ENCODE measurements at places on chromosomes 3 and 15.

DNA sequence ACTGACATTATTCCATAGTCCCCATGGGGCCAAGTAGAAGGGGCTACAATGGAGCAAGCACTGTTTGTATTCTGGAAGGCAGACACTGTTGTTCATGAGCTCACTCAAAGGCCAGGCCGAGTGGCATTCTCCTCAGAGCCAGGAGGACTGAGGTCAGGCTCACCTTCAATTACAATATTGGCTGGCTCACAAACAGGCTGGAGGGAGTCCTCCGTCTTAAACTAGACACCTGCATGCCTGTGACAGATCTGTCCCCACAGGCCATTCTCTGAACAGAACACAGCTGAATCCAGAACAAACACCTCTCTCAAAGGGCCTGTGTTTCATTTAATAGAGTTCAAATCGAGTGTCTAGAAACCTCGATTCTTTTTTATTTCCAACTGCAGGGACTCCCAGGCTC lies 347.4 kb upstream of the PPP2R3A start:
- DNase-seq = no peak

- DNase-seq = no peak
Observed at GRCh38 chr3:24594161-24594560, 99.5 kb upstream of the THRB start.

DNA sequence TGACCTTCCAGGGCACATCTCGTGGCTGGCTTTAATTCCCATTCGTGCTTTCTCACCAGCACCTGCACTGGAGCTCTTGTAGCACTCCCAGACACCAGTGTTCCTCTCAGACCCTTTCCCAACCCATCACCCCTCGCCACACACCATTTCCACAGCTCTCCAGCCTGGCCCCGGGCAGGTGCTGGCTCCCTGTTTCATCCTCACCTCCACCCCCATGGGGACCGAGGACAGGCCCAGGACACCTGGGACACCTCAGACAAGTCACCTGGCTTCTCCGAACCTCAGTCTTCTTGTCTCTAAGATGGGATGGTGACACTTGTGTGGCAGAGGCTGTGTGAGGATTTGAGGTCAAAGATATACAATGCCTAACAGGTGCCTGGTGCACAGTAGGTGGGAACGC lies 27.4 kb upstream of the GP9 start:
- DNase-seq = no peak

DNA sequence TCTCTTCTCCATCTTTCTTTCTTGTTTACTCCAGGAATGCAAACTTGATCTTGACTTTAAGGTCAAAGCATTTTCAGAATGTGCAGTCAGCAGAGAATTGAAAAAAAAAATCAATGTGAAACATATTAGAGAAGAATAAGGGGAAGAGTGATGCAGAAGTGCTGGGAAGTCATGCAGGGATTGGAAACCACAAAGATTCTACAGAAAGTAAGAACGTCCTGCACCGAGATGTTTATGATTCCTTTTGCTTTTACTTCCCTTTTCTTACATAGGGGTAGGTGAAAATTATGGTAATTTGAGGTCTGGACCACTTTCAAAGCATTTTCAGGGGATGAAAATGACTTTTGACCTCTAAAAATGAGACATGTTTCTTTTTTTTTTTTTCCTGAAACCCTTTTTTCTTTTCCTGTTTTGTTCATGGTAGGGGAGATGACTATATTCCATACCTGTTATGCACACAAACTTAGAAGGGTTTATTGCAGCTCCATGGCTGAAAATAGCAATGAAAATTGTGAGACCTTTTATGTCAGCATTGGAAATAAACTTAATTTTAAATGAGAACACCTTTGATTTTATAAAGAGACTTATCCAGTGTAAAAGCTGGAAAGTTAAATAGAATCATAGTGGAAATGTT lies 623.5 kb upstream of the TBL1XR1 start:
- DNase-seq = no peak

DNA sequence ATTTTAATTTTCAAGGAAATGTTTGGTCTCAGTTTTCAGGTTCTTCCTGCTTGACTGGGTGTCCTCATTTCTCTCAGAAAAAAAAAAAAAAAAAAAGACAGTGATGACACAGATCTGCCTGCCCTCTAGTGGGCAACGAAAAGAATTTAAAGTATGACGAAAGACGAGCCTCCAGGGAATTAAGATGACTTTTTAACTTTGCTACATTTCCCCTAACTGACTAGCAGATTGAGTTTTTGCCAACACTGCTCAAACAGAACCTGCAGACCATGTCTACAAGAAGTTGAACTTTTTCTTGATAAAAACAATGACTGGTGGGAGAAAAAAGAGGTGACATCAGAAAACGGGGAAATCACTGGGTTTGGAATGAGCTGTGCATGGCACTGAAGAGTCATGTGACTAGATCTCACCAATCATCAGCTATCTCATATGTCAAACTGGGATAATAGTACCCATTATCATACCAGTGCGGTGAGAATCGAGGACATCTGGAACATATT lies 40.8 kb downstream of the EOMES start:
- DNase-seq = peak; percentile 14

- no peak for DNase-seq
Observed at GRCh38 chr15:84946772-84947489, 34.7 kb upstream of the PDE8A start.

GRCh38 chr3:133441867-133442270 lies 42.0 kb downstream of the BFSP2 start:
- no peak for DNase-seq

DNA sequence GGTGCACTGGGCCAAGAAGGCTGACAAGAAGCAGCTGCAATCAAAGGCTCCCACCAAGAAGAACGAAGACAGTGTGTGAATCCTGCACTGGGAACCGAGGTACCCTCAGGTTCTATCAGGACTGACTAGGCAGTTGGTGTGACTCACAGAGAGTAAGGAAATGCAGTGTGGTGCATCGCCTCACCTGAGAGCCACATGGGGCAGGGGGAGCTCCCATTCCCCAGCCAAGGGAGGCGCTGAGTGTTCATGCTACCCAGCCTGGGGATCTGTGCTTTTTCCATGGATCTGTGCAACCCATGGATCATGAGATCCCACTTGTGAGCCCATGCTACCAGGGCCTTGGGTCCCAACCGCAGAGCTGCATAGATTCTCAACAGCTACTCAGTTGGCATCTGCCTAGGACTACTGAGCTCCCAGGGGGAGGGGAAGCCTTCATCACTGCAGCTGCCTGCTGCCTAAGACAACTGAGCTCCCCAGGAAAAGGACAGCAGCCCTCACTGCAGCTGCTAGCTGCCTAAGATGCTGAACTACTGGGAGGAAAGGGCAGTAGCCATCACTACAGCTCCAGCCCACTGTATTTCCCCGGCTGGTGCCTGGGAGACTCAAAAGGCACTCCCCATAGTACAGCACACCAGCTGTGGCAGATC lies 6.9 kb upstream of the PLSCR2 start:
- no peak for DNase-seq

GRCh38 chr3:121817753-121818152 lies 17.1 kb downstream of the IQCB1 start:
- no peak for DNase-seq

- no peak for DNase-seq
Observed at GRCh38 chr3:141686466-141687291, 51.4 kb upstream of the RNF7 start.

DNA sequence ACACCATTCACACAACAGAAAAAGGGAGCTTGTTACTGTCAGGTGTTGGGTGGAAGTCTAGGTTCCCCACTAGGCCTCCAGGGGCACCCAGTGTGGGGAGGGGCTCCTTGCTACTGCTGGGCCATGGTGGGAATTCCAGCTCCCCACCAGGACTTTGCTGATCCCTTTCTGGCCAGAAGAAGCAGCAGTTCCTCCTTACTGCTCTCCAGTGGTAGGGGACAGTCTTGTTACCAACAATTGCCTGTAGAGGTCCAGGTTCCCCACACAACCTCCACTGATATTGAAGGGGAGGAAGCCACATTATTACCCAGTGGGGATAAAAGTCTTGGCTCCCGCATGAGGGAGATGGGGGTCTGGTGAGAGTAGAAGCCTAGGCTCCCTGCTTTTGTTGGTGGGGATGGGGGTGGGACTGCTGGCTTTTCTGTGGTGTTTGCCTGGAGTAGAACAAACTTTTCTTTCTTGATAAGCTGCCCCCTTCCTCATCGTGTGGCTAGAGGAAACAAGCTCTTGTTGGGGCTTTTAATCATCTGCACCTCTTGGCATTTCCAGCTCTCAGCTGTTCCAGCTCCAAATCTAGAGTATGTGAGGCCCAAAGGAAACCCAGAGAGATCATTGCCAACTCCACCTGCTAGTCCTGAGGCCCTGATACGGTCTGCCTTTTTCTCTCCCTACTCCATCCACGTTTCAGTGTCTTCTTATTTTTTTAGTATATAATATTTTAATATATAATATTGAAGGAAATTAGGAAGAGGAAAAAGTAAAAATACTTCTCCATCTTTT lies 824.2 kb downstream of the AGBL1 start:
- DNase-seq = no peak

GRCh38 chr3:42661593-42662022 lies 8.1 kb downstream of the ZBTB47 start:
- no peak for DNase-seq

DNA sequence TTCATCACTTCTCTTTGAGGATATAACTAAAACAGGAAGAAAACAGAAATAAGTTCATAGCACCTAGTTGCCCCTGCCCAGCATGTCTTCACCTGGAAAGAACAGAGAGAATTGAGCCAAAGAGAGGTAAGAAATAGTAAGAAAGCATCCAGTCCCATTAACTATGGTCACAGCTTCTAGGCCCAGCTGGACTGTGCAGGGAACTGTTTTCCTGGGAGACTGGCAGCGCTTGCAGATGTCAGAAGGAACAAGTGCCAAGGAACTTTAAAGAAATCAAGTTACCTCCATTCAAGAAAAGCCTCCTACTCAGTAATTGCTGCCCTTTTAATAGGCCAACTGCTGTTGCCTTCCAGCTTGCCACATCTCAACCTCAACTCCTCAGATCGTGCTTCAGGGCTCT lies 17.8 kb upstream of the CPB1 start:
- DNase-seq = no peak

DNA sequence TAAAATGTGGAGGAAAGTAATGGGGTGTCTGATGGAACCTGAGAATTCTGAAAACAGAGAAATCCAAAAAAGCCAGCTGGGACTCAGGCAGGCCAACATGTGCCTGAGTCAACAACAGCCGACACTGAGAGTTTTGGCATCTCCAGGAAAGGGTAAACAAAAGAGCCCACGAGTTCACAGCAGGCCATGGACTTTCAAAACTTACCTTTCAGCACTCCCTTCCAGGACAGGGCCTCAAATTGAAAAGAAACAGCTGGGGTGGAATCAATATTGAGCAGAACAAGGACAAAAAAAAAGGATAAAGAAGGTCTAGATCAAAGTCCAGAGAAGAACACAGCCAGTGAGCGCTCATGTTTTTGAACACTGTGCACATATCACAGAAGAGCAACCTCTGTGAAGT lies 735.4 kb upstream of the GRM7 start:
- DNase-seq = no peak

DNA sequence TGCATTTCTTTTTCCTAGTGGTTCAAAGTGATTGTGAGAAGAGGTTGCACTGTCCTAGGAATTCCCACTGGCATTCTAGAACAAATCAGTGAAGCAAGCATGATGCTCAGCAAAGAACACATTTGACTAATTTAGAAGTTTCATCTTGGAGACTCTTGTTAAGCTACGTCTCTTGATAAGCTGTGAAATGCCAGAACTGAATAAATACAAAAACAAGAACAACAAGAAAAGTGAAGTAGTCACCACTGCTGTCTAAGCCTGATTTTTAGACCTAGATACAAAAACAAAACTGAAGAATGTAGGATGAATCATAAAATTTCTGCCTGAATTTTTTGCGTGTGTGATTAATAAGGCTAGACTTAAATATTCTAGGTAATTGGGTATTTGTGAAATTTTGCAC lies 1162.4 kb downstream of the TUSC7 start:
- DNase-seq = no peak

GRCh38 chr3:81554388-81554787 lies 207.1 kb downstream of the GBE1 start:
- DNase-seq = no peak

- DNase-seq = no peak
Observed at GRCh38 chr3:158801201-158801600, 653 bp upstream of the MFSD1 start.

DNA sequence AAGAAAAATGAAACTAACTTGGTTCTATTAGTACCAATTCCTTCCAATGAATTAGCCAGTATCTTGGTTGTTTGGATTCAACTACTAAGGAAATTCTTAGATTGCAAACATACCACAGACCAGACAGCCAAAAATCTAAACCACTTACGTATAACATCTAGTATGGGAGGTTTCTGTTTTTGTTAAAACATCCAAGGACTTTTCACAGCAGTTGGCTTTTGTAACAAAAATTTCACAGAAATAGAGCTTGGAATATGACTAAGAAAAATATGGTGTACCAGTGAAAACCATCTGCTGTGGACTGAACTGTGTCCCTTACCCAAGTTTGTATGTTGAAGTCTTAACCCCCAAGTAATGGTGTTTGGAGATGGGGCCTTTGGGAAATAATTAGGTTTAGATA lies 199.2 kb downstream of the OTOL1 start:
- DNase-seq = no peak

- DNase-seq = no peak
Observed at GRCh38 chr3:134624537-134625287, 26.1 kb downstream of the KY start.

GRCh38 chr3:29281344-29282241 lies 722 bp downstream of the RBMS3 start:
- no peak for DNase-seq

DNA sequence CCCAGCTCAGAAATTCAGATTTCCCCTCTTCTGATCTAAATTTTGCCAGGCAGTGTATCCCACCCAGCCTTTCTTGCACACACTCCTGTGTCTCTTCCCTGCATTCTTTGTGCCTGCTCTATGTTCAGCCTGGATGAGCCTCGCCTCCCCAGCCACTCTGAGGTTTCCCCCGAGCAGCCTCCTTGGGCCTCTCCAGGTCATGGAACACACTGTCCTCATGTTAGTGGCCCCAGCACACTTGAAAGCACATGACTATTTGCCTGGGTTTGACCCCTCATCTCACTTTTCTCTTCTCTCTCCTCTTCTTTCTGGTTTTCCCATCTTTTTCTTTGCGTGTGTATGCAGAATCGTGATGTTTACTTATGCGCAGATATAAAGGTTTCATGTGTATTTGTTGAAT lies 3.1 kb downstream of the THSD4 start:
- no peak for DNase-seq

- DNase-seq = no peak
Observed at GRCh38 chr15:71083349-71083748, 31.9 kb upstream of the THSD4 start.

DNA sequence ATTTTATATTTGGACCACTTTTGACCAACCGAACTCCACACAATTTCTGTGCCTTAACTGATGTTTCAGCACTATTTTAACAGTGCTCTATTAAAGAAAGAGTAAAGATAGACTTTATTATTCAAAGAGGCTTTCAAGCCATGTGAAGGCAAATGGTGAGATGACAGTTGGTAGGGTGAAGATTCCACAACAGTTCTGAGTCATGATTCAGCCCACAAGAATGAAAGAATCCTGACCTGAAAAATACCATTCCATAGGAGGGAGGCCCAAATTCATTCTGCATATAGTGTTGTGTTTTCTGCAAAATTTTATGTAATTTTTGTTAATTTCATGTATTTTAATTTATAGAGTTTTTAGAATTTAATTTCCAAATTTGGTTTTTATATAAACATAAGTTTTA lies 135.6 kb upstream of the STAC start:
- DNase-seq = no peak
